ENCODE measurements at places on chromosomes 2 and 18.

GRCh38 chr2:85949280-85949679 lies 60.5 kb upstream of the ST3GAL5 start:
- no peak for DNase-seq

GRCh38 chr18:2410688-2411087 lies 160.6 kb downstream of the METTL4 start:
- no peak for DNase-seq

- DNase-seq: no peak
Measured at GRCh38 chr2:40404517-40404916, 47.4 kb downstream of the SLC8A1 start.

- no peak for DNase-seq
Measured at GRCh38 chr2:72289283-72289682, 141.6 kb upstream of the CYP26B1 start.

GRCh38 chr2:39723946-39724827 lies 54.9 kb downstream of the THUMPD2 start:
- no peak for DNase-seq

DNA sequence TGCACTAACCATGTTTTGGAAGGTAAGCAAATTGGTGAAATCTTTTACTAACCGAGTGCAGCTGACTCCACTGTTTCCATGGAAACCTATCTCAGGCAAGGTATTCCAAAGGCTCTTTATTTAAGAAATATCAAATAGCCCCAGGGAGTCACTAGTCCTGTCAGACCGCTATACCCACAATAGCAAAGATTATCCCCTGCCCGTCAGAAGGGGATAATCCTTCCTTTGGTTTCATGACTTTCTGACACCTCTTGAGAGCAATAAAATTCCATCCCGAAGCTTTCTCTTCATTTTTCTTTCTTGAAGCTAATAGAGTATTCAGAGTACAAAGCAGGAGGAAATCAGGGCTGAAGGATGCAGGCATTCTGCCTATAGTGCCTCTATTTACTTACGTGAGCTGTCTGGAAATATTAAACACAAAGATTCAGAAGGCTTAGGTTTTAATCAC lies 34.7 kb upstream of the MAP2 start:
- DNase-seq: no peak

DNA sequence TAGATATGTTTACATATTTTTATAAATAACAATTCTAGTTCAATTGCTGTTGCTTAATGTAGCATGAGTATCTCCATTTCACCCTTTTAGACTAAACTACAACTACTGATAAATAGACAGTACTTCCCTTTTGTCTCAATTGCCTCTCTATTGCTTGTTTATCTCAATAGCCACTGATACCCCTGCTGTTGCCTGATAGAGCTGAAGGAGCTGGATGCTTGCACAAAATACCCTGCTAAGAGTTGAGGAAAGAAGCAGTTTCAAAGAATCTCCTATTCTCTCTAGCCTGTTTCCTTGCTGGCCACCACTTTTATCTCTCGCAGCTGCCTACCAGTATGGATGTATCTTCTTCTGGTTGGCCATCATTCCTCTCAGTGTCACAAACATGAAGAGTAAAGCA lies 16.9 kb upstream of the ZNF804A start:
- no peak for DNase-seq

DNA sequence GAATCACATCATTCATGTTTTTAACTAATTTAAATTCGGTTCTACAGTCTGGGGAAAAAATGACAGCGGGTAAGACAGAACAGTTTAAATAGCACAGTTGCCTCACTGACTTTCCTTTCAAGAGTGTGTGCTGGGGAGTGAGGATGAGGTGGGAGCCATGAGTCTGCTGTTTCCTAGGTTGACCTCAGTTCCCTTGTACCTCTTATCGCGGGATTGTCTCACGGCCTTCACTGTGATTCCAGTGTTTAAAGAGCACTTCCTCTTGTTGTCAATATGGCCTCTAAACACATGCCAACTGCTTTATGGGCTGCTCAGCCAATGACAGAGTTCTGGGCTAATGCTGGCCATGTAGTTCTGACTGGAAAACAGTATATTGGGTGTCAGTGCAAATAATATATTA lies 41.6 kb upstream of the ALMS1 start:
- no peak for DNase-seq

- no peak for DNase-seq
Measured at GRCh38 chr2:136052369-136053362, 65.3 kb downstream of the CXCR4 start.

- no peak for DNase-seq
Measured at GRCh38 chr18:25422230-25422629, 70.3 kb upstream of the ZNF521 start.

DNA sequence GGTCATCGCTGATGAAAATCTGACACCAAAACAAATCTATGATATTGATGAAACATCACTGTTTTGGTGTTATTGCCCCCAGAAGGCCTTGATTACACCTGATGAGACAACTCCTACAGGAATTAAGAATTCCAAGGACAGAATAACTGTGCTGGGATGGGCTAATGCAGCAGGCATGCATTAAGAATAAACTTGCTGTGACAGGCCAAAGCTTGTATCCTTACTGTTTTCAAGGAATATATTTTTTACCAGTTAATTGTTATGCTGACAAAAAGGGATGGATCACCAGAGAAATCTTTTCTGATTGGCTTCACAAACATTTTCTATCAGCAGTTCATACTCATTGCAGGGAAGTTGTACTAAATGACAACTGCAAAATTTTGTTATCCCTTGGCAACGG lies 278.2 kb downstream of the IKZF2 start:
- DNase-seq: no peak

DNA sequence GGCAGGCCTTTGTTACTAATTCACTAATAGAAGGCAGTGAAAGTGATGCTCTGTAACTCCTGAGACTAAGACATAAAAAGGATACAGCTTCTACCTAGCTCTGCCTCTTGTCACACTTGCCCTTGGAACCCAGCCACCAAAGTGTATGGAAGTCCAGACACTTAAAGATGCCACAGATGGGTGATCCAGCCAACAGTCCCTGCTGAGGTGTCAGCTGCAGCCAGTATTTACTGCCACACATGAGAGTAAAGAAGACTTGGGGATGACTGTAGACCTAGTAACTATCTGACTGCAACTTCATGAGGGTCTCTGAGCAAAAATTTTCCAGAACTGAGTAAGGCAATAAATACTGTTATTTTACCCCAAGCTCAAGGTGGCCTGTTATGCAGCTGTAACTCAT lies 8.8 kb downstream of the IMMT start:
- DNase-seq: no peak

GRCh38 chr18:25734336-25734735 lies 356.1 kb downstream of the SS18 start:
- no peak for DNase-seq

- no peak for DNase-seq
Measured at GRCh38 chr2:200662727-200663126, 76.9 kb downstream of the AOX1 start.

- DNase-seq: no peak
Measured at GRCh38 chr2:135664623-135665068, 77.0 kb upstream of the UBXN4 start.

DNA sequence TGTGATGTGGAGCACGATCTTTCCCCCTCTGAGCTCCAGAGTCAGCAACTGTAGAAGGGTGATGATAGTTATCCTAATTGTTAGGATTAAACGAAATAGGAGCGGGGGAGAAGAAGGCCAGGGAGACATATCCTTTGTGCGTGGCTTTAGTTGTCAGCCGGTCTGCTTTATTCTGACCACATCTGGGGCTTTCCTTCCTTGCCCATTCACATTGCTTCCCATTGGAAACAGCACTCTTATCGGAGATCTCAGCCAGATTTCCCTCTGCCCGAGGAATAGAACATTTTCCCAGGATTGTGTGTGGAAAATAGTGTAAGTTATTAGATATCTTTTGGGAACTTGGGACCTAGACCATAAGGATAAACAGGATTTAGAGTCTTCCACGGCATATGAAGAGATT lies 1.5 kb downstream of the RALB start:
- DNase-seq: no peak

GRCh38 chr2:213098612-213099011 lies 52.8 kb downstream of the IKZF2 start:
- DNase-seq: no peak
